Left kidney (tissue), 8 donors: ENCODE measurements at places on chromosomes 5 and 9. TPM values are rescaled to one million over a fixed set of nuclear protein-coding genes. Genes with fewer than 3 reads are reported as not detected.

DNA sequence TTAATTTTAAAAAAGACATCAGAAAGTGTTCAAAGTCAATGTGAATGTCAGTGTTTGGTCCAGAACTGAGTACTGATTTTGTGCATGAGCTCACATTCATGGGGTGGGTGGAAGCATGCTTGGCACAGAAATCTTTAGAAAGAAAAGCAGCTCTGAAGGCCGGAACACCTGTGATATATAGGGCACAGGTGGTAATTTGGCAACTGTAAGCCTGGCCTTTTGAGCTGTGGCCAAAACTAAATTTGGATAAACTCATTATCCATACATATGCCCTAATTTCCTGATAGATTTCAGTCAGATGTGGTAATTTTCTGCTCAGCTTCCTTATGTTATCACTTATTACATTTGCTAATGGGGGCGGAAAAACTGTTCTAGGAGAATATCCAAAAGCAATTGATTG is 211.4 kb downstream of the HCN1 start:
- DNase-seq = no peak

The COMMD10 gene
- polyA plus RNA-seq = 64.4 TPM

GRCh38 chr9:89742660-89743059 is 137.8 kb downstream of the GADD45G start:
- no peak for DNase-seq

- no peak for DNase-seq
Measured at GRCh38 chr9:128575469-128575868, 23.1 kb downstream of the SPTAN1 start.

The MED27 gene
- 20.1 TPM for polyA plus RNA-seq

DNA sequence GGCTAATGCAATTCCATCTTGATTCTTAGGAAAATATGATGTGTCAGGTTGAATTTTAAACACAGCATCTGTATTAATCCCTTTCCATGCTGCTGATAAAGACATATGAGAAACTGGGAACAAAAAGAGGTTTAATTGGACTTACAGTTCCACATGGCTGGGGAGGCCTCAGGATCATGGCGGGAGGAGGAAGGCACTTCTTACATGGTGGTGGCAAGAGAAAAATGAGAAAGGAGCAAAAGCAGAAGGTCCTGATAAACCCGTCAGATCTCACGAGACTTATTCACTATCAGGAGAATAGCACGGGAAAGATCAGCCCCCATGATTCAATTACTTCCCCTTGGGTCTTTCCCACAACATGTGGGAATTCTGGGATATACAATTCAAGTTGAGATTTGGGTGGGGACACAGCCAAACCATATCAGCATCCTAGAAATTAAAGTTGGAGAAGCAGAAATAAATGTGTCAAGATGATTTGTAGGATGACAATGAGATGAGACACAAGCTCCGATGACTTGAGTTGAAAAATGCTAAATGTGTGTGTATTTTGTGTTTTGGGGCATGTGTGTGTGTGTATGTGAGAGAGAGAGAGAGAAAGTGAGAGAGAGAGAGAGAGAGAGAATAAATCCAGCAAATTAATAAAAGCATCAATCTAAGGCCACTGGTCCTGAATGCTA is 48.5 kb upstream of the ANKRD55 start:
- DNase-seq = no peak

DNA sequence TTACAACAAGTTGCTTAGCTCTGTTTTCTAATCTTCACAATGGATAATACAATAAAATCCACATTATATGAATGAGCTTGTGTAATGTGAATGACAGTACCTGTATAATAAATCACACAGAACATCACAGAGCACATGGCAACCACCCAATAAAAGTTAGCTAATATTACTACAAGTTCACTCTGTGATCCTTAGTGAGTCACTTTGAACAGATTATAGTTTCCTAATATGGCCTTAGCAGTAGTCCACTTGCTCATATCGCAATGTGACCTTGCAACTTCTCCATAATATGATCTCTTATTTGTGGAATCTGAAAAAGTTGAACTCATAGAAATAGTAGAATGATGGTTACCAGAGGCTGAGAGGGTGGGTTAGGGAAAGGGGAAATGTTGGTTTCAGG is 361.3 kb downstream of the PTPRD start:
- no peak for DNase-seq

DNA sequence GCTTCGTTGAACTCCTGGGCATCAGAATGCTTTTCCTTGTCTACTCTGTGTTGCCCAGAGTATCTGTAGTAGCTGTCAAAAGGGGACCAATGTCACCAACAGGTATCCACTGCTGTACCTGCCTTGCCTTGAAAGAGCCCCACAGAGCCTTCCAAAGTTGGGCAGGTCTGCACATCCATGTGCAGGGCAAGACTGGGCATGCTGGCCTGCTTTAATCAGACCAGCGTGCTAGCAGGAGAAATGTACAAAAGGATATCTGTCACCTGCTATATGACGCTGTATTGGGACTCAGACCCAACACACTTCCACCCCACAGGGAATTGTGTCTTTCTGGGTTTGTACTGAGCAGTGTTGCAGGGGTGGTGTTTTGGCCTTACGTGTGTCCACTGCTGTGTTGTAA is 11.9 kb downstream of the DELE1 start:
- no peak for DNase-seq

GRCh38 chr9:70076678-70077077 is 33.0 kb downstream of the MAMDC2 start:
- DNase-seq = peak; percentile 4

GRCh38 chr9:35813434-35814105 is 1.3 kb downstream of the HINT2 start:
- DNase-seq = no peak

DNA sequence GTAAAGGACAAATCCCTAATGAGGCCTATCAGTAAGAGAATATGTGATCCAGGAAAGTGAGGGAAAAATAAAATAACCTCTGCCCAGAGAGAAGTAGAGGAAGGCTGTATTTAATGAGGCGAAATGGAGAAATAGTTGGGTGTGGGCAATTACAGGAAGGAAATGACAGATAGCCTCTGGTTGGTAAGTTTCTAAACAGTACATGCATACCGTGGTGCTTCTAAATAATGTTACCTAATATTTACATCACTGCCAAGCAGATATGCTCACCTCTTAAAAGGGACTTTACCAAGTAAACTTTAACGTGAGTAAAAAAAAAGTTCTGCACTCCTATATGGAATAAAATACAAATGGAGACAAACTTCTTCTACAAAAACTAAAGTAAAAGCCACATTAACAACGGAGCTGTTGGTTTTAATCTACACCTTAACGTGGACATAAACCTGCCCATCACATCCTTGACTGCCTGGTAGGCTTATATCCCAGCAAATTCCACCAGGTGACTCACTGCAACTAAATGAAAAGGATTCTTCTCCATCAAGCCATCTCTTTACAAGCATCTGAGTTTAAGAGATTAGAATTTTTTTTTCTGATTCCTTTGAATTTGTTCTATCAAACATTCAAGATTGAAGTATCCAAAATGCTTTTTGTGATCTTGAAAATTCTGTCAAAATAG is 12.4 kb downstream of the NFIL3 start:
- DNase-seq = no peak

The PCDHAC2 gene
- 0.93 TPM for polyA plus RNA-seq

DNA sequence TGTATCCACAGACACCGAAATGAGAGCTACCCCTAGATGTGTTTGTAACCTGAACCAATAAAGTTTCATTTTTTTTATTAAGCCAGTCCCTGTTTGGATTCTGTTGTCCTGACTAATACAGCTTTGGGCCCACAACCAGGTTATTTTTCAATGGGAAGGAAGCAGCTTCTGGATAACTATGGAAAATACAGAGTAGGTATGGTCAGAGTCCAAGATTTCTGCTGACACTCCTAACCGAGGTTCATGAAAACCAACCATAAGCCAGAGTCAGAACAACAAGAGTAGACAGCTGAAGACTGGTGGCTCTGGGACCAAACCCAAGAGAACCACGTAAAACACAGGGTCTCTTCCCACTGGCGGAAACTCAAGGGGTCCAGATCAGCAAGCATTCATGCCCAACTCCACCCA is 10.8 kb downstream of the KLF9 start:
- no peak for DNase-seq

DNA sequence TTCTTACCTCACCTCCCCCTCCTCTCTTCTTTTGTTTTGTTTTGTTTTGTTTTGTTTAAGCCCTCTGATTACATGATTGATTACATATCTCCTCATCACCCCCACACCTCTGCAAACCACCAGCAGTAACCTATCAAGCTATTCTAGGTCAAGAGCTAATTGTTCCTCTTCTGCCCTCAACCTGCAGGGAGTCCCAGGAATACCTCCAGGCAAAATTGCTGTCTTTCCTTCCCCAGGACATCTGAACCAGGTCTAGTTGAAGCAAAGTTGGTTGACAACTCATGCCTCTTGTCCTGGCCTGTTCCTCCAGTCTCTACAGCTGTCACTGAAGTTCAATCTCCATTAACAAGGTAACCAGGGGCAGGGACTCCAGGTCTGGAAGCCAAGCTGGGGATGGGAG is 80.0 kb upstream of the PTGER4 start:
- no peak for DNase-seq

- DNase-seq = no peak
Measured at GRCh38 chr5:5363045-5363444, 59.4 kb upstream of the ICE1 start.
